SK-N-SH treated with all-trans-retinoic acid at 6 μM for 48 hours (cell line): ENCODE measurements at places on chromosomes 1 and 21.

GRCh38 chr1:218692808-218693207 is 347.7 kb downstream of the TGFB2 start:
- ATAC-seq, result no peak

DNA sequence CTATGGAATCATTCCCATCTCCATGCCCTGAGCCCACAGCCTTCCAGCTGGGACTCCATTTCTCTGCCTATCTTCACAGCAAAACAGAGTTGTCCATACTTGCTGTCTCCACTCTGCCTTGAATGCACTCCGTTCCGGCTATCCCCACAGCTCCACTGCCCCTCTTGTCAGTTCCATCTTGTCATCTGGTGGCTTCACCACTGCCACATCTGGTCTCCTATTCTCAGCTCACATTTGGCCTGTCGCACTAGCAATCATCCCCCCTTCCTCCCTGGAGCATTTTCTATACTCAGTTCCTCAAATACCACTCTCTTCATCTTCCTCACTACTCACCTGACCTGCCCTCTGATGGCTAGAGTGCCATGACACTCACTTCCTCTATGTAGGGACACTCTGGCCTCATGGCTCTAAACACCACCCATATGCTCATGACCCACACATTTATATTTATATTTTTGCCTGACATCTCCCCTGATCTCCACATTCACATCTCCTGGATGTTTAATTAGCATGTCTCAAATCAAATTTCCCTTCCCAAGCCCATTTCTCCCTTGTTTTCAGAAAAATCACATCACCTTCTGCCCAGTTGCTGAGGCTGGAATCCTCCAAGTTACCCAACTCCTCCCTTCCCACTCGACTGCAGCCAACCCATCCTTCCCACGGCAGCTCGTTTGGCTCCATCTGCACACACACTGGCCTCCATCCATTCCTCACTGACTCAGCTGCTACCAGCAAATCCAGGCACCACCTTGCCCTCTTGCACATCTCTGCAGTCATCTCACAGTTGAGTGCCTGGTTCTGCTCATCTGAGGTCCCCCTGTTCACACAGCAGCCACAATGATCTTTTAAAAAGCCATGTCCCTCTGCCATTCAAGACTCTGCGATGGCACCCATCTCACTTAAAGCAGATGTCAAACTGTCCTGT is 6.1 kb downstream of the ZNF692 start:
- no peak for ATAC-seq

GRCh38 chr1:94538243-94538827 is 3.2 kb downstream of the F3 start:
- no peak for ATAC-seq

GRCh38 chr1:2082064-2082463 is 31.9 kb downstream of the PRKCZ start:
- ATAC-seq, result no peak

DNA sequence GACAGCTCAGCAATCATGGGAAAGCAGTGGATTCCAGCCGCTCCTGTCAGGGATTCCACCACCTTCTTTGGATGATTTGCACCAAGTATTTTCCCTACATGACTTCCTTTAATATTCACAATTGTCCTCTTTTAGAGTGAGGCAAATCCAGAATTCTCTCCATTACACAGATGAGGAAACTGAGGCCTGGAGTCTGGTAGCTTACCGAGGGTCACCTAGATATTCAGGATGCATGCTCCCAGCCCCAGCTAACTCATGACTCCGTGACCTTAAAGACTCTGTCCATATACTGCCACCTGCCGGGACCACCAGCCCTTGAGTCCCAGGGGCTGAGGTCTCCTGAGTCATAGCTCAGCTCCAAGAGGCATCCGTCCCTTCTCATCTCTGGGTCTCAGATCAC is 80.6 kb downstream of the CAPZB start:
- no peak for ATAC-seq

GRCh38 chr21:36640721-36641244 is 58.1 kb upstream of the SIM2 start:
- ATAC-seq, result no peak

GRCh38 chr1:27395441-27396195 is 3.2 kb downstream of the GPR3 start:
- ATAC-seq, result peak; percentile 54

DNA sequence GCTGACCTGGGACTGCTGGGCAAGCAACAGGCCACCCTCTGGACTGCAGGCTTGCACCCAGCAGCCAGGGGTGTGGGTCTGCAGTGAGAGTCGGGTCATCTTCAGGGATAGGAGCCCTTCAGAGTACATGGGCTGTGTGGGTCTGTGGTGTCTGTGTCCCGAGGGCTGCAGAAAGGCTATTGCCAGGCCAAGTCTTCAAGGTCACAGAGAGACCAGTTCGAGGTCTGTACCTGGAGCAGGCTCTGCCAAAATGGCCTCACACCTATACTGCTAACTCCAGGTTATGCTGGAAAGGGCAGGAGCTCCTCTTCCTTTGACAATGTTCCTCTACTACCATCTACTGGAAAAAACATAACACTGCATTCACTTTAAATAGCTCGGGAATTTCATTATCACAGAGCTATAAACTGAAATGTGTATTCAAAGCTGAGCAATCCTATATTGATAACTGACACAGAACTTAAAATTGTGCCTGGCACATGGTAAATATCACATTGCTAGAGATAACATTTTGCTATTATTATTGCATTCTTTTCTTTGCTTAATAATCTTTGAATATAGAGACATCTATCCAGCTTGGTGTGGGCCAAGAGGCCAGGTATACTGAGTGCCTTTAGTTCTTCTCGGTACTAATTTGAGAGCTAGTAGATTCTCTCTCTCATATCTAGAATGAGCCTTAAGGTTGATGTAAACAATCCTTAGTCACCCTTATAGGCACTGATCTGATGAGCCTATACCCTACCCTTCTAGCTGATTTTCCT is 6.9 kb upstream of the DNAH14 start:
- ATAC-seq, result peak; percentile 94

GRCh38 chr1:180933141-180933540 is 20.4 kb downstream of the KIAA1614 start:
- no peak for ATAC-seq

DNA sequence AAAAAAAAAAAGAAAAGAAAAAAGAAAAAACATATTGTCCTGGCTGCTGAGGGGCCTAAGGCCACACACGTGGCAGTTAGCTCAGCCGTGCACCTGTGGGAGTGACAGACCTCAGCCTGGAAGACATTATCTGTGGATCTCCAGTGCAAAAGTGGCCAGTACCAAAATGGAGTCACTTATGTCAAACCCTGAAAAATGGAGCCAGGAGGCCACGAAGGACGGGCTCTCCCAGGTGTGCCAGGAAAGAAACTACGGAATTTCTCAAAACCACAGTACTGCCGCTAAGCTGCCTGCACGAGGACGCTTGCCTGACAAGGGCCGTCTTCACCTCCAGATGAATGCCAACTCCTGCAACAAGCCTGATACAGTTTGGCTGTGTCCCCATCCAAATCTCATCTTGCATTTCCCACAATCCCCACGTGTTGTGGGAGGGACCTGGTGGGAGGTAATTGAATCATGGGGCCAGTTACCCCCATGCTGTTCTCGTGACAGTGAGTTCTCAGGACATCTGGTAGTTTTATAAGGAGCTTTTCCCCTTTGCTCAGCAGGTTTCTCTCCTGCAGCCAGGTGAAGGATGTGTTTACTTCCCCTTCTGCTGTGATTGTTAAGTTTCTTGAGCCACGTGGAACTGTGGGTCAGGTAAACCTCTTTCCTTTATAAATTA is 5.3 kb upstream of the MIB2 start:
- ATAC-seq, result no peak

GRCh38 chr1:29924017-29924431 is 687.7 kb downstream of the PTPRU start:
- no peak for ATAC-seq
